ENCODE measurements at places on chromosomes 3 and 15.

- DNase-seq = no peak
These were observed 30.2 kb upstream of the LHFPL4 start for GRCh38 chr3:9583792-9584191.

DNA sequence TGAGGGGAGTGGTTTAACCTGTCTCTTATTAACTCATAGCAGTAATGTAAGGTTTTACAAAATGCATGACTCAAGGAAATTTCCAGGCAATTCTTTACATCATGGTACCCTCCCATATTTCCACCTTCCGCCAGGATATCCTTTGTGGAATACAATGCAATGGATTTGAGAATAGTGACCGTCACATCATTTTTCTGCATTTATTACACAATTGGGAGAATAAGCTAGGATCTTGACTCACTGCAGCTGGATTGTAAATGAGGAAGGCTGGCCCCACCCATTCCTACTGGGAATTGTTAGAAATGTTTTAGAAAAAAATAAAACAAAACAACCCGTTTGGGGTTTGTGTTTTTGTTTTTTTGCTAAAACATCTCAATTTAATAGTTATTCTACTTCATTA lies 97.4 kb downstream of the IMPG2 start:
- no peak for DNase-seq

DNA sequence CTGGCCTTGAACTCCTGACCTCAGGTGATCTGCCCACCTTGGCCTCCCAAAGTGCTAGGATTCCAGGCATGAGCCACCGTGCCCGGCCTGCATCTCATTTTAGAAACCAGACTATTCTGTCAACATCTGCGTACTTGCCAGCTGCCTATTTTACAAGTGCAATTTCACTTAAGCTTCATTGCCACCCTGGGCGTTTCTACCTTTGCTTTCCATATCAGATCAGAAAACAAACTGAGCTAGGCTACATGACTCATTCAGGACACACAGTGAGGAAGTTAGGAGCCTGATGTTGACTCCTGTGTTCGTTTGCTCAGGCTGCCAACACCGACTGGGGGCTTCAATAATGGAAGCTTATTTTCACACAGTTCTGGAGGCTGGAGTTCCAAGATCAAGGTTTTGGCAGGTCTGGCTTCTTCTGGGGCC lies 42.3 kb upstream of the KLHL25 start:
- no peak for DNase-seq

DNA sequence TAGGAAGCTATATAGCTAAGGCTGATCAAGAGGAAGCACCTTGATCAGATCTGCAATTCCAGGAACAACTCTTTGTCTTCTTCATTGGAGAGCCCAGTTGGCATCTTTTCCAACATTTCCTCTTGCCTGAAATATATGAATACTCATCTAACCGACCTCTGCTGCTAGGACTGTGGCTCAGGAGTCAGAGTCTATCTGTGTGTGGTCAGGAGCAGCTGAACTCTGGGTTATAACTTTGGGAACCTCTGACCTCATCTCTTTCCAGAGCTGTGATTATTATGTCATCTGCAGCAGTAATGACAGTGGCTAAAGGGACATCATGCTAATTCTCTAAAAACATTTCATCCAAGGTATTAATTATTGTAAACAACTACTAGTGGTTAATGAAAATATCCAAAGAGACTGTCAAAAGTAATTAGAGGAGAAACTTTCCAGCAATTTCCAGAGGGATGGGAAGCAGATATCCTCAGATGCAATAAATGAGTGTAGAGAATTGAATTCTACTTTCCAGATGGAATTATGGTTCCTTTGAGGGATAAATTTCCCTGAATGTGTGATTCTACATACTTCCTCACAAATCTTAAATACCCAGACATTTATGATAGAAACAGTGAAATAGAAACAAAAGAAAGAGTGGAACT lies 11.5 kb upstream of the SPINK8 start:
- DNase-seq = no peak

DNA sequence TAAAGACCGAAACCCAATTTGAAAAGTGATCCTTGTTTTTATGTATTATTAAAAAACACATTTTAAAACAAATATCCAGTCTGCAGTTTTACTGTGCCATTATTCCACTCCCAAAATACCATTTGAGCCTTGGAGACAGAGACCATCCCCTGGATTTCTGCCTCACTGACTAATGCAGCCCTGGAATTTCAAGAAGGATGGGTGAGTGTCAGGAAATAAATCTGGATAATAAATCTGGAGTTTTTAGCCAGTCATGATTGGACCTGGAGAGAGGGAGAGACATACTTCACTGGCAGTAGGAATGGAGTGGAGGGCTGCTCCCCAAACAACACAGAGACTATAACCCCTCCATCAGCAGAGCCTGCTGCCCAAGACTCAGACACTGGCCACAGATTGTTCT lies 123.3 kb downstream of the MYLK start:
- no peak for DNase-seq

DNA sequence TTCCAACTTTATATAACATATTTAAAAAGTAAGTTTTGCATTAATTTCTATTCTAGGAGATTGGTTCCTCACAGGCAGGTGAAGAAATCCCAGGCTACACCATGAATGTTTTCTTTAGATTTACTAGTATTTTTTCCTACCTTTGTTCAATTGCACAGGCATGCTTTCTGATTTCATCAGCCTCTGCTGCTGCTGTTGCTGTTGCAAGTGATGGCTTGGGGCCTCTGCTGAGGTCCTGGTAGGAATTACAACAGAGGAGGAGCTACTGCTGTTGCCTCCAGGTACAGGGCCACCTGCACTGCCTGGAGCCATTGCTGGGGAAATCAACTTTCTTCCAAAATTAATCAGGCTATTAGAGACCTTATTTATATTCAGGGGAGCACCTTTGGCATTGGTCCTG lies 353.3 kb downstream of the PLCL2 start:
- no peak for DNase-seq

- DNase-seq = no peak
These were observed 16.5 kb upstream of the HEG1 start for GRCh38 chr3:125072301-125072700.

- no peak for DNase-seq
These were observed 124.2 kb downstream of the TFG start for GRCh38 chr3:100833483-100833882.

DNA sequence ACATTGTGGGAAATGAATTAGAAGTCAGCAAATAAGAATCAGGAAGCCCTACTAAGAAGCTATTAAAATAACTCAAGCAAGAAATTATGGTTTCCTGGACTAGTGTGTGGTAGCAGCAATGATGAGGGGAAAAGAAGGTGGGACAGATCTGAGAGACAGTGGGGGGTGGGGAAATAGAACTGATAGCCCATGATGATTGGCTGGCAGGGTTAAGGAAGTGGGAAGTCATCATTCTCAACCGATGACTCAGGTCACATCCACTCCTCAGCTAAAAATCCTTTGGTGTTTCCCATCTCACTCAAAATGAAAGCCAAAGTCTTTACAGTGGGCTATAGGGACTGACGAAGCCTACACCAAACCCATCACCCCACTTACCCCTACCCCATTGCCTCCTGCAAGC lies 153.9 kb upstream of the ARHGEF26 start:
- no peak for DNase-seq

DNA sequence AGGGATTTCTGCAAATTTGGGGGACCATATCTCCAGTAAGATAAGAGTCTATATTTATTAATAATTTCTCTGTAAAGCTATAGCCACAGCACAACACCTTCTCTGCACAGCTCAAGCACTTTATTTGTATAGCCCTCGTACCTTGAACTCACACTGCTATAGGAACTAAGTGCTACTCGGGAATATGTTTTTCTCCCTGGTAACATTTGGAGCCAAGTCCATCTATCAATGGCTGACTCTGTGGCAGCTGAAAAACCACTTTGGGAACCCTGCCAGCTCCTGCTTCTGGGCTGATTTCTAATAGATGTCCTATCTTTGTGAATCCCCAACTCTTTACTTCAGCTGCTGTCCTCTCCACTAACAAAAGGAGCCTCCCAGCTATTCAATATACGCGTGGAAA lies 298.5 kb downstream of the GBE1 start:
- DNase-seq = no peak

GRCh38 chr3:134464689-134465365 lies 21.0 kb downstream of the ANAPC13 start:
- no peak for DNase-seq

DNA sequence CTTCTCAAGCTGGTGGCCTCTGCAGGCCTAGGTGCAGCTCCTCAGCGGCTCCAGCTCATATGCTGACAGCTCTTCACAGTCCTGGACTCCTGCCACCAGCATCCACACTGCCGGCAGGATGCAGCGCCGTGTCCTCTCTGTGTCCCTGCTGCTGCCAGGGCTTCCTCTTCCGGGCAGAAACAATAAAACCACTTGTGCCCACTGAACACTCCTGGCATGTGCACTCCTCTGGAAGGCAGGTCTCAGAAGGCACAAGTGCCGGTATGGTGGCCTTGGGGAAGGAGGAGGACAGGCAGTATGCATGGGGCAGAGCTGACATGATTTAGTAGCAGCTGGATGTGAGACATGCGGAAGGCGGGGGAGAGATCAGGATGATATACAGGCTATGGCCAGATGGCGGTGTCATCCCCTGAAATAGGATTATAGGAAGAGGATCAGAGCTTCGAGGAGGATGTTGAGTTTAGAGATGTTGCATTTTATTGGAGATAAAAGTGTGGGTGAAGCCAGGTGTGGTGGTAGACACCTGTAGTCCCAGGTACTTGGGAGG lies 7.5 kb upstream of the MAN2A2 start:
- no peak for DNase-seq

DNA sequence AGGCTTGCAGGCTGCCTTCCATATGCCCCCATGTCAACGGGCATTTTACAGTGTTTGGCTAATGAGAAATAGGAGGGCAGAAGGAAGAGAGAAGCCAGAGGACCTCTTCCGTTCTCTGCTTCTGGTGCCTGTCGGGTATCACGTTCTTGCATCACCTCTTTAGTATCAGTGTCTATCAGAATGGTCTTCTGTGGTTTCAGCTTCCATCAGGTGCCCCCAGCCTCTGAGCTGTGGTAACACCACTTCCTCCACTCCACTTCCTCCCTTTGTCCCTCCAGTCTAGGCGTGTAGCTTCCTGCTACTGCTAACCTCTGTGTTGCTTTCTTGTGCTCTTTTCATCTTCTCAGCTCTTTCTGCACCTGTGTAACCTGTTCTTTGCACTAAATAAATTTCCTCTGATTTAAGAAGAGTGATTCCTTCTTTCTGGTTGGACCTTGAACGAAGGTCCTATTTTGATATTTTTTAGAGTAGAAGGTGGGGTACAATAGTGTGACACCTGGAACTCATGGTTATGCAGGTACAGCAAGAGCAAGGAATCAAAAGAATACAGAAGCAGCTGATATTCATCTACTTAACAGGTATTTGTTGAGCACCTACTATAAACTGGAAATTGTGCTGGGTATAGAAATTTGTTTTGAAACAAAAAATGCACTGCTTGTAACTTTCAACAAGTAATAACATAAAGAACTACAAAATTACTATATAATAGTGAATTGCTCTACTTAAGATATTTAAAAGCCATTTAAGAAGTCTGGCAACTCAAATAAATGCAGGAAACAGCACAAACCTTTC lies 27.4 kb upstream of the FOXB1 start:
- DNase-seq = no peak

GRCh38 chr15:70299931-70300869 lies 202.5 kb upstream of the TLE3 start:
- DNase-seq = peak; percentile 55

- no peak for DNase-seq
These were observed 125.8 kb downstream of the SSR3 start for GRCh38 chr3:156429125-156429524.

DNA sequence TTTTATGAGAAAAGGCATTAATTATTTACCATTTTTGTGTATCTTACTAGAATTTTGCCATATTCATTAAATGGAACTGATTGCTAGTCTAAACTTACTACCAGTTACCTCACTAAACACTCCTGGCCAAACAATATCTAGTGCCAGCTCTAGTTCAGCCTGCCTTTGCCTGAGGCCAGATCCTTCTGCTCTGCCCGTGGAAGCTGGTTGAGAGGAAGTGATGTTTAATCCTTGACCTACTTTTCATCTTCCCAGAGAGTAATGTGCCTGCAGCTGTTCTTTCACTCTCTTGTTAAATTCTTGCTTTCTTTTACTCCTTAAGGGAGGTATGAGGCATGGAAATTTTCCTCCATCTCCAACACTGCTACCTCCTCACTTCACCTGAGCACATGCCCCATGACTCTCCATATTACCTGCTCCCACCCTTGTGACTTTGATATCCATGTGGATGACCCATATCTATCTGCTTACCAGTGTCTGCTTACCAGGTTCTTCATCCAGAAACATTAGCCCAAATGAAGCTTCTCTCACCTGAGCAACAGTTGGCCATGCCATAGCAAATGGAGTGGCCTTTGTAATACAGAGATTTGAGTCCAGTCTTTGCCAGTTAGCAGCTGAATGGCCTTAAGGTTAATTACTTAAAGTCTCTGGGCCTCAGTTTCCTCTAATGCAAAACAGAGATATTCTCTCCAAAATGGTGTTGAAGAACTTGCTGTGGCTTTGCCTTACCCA lies 53.4 kb downstream of the UBE2E1 start:
- DNase-seq = no peak

GRCh38 chr15:56042498-56042897 lies 49.1 kb upstream of the NEDD4 start:
- no peak for DNase-seq

- DNase-seq = no peak
These were observed 37.7 kb downstream of the MUC4 start for GRCh38 chr3:195773956-195774537.

- no peak for DNase-seq
These were observed 37.1 kb downstream of the OXNAD1 start for GRCh38 chr3:16302082-16302631.

- no peak for DNase-seq
These were observed 657.5 kb upstream of the NECTIN3 start for GRCh38 chr3:110413807-110414748.

DNA sequence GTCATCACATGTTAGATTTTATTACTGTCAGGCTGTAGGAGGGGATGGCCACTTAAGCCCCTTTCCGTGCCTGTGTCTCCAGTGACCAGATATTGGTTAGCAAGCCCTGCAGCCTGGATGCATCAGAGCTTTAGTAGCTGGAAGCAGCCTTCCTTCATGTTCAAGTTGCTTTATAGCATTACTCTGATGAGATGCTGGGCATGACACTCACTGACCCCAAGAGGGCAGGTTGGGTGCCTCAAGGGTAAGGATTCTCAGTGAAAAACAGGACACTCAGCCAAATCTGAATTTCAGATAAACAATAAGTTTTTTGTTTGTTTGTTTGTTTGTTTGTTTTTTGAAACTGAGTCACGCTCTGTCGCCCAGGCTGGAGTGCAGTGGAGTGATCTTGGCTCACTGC lies 68.5 kb upstream of the PTX3 start:
- no peak for DNase-seq

- DNase-seq = no peak
These were observed 88.3 kb upstream of the MYRIP start for GRCh38 chr3:39721076-39721475.

DNA sequence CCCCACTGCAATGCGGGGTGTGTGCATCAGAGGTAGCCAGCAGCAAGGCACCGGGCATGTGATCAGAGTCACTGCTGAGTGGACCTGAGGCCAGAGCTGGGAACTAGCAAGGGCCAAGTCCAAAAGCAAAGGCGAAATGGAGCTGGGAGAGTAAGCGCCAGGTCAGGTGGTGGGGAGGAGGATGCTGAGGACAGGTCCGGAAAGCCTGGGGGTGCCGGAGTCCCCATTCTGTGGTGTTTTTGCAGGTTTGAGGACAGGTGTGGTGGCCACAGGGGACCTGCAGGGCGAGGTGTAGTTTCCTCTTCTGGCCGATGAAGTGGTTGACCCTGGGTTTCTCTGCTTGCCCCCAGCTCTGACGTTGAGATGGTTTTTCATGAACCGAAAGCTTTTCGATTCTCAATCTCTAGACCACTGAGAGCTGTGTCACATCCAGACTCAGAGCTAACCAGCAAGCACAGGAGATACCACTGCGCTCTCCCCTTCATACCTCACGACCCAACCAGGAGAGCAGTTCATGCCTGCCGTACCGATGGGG lies 35.0 kb upstream of the HES1 start:
- DNase-seq = no peak
